ENCODE measurements at places on chromosomes 16 and 17.

DNA sequence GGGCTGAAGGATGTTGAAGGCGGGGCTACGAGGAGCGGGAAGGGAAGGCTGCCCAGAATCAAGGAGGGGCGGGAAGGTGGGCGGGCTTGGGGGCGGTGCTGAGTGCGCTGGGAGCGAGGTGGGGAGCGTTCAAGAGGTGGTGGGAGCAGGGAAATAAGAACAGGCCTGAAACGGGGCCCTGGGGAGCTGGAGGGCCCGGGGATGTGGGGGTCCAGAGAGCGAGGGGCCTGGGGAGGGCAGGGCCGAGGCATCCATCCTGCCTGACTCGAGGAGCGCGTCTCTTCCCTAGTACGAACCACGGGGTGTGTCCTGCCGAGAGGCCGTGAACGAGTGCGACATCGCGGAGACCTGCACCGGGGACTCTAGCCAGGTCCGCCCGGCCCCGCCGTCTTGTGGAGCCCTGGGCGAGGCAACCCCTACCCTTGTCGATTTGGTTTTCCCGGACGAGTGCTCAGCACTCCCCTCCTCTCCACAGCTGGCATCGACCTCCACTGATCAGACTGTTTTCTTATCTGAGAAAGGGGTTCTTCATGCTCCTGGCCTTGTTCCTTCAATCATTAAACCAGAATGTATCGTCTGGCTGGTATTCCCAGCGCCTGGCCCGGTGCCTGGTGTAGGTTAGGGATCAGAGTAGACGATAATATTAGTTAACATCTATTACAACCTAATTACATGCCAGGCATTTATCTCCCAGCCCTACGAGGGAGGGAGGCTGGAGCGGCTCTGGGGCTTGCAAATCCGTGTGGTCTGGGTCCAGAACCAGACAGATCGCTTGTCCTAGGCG lies 17.2 kb downstream of the ADAM11 start:
- DNase-seq = no peak

DNA sequence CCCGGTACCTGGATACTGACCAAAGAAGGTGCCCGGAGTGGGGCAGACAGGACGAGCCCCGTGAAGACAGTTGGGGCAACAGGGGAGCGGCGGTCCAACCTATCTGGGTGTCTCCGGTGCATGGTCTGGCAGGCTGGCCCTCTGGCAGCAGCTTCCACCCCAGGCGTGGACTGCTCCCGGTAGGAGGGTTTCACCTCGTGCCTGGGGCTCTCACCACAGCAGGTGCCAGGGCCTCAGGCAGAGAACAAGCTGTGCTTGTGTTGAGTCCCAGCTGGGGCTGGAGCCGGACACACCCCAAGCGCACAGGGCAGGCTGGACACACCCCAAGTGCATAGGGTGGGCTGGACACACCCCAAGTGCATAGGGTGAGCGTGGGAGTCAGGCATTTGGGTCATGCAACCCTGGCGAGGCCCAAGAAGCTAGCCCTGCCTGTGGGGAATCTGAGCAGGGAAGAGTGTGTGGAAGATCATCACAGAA lies 1.5 kb upstream of the FBXL16 start:
- no peak for DNase-seq

GRCh38 chr16:52546291-52547003 lies 496 bp downstream of the TOX3 start:
- no peak for DNase-seq

- DNase-seq = no peak
Observed at GRCh38 chr17:63113167-63113566, 147.1 kb downstream of the TANC2 start.

DNA sequence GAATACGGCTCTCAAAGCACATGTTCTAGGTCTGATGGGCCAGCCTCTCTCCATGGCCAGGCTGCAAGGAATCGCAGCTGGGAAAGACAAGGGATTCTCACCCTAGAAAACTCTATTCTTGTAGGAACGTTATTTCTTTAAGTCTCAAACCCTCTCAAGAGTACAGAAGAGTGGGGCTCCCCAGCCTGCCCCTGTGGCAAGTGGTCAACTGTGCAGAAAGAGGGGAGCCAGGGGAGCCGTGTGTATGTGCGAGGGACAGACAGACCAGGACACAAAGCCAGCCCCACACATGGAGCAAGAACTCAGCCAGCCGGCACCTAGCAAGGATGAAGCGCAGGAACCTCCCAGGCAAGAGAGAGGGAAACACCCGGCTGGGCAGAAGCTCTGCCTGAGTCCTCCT lies 16.4 kb downstream of the KIFC3 start:
- no peak for DNase-seq

DNA sequence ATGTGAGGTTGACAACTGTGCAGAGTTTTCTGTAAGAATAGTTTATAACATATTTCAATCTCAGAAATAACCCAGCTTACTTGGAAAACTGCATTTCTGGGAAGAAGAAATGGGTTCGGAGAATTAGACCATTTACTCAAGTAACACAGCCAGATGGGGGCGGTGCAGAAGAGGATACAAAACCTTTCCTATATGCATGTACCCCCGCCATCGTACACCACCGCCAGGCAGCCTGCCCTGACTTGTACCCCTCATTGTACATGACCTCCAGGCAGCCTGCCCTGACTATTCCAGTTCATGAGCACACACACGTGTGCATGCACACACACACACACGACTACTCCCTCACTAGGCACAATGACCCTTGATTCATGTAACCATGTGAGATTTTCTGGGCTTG lies 154.0 kb downstream of the C16orf78 start:
- no peak for DNase-seq

DNA sequence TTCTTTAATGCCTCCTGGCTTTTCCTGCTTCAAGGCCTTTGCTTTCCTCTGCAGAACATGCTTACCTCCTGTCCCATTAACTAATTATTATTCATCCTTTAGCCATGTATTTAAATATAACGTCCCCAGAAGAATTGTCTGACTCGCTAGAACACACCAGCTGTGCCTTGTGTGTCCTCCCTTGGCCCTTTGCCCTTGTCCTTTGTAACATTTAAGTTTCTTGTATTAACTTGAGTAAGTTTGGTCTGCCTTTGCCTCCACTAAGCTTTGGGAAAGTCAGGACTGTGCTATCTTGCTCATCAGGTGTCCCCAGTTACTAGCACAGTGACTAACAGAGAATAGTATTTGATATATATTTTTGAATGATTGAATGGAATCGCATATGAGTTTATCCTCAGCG lies 29.6 kb upstream of the ABCA9 start:
- no peak for DNase-seq

DNA sequence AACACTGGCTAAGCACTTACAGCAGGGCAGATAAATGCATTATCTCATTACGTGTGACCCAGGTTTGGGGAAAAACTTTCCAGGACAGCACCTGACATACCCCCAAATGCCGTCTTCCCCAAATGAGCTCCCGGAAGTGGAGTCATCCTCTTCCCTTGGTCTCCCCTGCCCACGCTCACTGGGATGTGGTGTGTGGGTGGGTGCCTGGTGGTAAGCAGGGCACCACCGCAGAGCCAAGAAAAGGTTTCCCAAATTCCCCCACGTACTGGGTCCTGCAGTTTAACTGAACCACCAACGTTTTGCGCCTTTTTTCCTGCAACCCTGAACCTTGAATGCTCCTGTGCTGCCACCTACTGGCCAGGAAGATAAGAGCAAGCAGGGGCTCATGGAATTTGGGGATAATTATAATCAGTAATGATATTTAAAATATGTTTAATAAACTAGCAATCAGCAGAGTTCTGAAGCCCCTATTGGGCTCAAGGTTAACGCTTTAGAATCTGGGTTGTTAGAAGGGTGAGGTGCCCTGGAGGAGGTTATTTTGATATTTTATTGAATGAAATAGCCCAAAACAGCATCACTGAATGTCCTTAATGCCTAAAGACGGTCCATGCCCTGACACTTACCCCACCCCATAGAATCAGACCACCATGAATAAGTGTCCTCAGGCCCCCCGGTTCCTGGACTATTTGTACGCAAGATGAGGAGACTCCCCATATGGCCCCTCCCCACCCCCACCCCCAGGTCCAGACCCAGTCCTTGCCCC lies 8.0 kb downstream of the SPPL2C start:
- peak; percentile 77 for DNase-seq

- peak; percentile 55 for DNase-seq
Observed at GRCh38 chr17:78462148-78462547, 83.7 kb downstream of the PGS1 start.

DNA sequence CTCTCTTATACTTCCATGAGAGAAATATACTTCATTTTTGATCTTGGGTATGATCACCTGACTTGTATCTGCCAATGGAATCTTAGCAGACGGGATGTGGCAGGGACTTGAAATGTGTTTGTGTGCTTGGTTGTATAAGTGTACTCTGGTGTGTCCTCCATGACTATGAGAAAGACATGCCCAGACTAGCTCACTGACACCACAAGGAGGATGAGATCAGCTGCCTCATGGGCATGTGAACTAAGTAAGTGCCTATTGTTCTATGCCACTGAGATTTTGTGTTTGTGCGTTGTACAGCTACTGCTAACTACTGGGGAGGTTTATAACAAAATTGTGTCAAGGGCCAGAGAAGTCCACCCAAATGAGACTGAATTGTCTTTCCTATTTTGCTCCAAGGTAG lies 402.2 kb upstream of the SALL1 start:
- DNase-seq = no peak

- DNase-seq = no peak
Observed at GRCh38 chr17:34259146-34259545, 4.1 kb downstream of the CCL2 start.

GRCh38 chr16:30401768-30402425 lies 5.5 kb upstream of the ZNF771 start:
- DNase-seq = no peak

GRCh38 chr16:19223235-19224170 lies 55.5 kb downstream of the SYT17 start:
- no peak for DNase-seq

DNA sequence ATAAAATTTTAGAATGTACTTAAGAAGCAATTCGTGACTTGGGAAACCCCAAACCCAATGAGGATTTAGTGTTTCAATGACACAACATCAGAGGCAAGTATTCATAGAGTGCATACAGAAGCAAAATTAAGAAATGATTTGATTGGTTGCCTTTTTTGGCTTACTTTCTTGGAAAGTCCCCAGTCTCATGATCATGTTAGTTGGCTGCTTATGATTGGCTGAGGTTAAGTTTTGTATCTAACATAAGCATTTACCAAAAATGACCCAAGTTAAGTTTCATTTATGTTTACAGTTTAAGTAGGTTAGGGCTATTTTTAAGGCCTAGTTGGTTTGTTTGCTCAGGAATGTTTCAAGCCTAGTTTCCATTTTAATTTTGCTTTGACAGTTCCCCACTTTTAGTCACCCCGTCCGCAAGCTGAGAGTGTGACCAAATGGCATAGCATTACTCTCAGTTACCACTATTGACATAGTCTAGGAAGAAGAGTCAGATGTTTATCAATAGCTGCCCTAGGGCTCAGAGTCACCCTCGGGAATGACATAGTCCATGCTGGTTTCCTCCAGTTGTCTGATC lies 36.2 kb downstream of the DGKE start:
- no peak for DNase-seq

DNA sequence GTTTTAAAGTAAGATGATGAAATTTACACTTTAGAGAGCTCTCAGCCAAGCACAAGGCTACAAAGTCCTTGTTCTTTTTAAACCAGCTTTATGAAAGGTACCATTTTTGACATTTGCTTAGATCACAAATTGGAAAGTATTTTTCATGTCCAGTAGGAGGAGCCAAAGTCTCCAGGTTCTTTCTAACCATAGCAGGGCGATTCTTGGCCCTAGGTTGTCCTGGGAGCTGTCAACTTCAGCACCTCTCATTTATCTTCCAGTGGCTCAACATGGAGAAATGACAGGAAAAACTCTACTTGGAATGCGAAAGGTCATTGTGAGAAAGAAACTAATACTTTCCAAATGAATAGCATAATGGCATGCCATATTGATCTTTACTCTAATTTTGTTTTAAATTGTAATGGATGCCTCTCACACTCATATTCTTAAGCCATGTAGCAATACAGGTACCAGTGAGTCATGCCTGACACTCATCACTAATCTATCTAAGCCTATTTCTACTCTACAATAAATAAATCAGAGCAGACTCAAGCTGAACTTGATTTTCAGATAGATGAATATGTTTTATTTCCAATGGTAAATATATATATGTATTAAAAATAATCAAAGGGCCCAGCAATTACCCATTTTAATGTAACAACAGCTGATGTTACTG lies 919.1 kb upstream of the EEF2KMT start:
- DNase-seq = no peak

DNA sequence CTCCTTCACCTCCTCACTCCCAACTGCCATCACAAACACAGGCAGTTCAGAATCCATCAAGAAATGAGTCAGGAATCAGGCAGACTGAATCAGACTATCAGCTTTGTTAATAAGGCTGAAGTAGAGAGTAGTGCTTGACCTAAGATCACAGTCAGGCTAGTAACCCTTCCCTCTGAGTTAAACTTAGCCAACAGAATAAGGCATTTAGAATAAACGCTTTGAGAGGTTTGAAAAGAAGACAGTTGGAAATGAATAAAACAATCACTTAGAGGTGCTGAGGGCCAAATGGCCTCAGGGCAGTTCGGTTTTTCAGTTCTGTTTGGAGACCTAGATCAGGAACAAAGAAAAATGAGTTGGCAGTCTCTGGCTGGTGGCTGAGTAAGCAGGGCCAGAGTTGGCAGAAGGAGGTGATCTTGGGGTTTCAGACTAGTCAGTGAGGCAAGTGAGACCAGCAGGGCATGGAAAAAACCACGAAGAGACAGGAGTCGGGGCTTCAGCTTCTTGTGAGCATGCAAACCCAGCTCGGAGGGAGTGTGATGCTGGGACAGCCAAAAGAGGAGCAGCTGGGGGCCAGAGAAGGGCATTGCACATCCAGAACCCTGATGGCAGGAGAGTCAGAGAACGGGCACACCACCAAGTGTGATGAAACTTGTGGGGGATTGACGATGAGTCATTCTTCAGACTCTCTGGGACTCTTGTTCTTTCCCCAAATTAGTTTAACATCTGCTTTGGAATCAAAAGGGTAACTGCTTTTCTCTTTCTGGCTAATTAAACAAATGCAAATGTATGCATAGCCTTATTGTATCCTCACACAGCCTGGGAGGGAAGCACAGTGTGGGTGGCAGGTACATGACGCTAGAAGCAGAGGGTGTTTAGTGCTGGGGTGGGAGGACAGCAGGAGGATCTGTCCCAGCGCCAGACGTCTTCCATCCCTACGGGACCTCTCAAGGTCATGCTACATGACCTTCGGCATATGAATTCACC lies 54.8 kb downstream of the SPECC1 start:
- peak; percentile 94 for DNase-seq

DNA sequence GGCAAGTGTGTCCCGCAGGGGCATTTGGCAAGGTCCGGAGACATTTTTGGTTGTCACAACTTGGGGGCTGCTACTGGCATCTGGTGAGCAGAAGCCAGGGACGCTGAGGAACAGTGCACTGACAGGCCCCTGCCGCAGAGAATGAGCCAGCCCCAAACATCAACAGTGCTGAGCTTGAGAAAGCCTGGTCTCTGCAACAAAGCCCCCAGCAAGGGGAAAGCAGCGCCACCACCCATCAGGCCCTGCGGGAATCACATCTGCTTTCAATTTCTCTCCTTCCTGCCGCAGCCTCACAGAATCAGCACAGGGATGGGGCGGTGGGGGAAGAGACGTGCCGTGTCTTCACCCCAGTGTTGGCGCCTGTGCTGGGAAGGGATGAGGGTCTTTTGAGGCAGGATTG lies 14.8 kb upstream of the PRPSAP1 start:
- no peak for DNase-seq

Data from posterior cingulate gyrus (tissue), 11 donors.